Stimulated activated CD8-positive, alpha-beta memory T cell treated with anti-CD3 and anti-CD28 coated beads, Interleukin-7, amount 100 ng/mL, for 48 hours (primary cell): ENCODE measurements at places on chromosomes 12 and 14.

DNA sequence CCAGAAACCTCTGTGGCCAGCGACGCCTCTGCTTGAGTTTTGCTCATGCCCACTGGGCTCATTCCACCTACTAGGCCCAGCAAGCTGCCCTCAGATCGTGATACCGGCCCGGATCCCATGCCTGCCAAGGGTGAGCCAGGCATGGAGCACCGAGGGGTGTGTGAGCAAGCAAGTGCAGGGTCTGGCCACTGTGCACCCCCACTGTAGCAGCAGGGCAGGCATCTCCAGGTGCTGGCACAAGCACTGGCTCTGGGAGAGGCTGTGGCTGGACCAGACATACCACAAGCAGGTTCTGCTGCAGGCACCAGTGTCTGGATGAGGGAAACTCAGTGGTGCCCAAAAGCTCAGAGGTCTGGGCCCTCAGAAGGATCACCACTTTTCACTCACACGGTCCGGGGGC, 20.6 kb downstream of the FAM186A start:
- DNase-seq = no peak

- no peak for DNase-seq
These were observed 98.0 kb downstream of the BBS10 start for GRCh38 chr12:76250256-76250655.

GRCh38 chr14:92783813-92784431, 10.2 kb upstream of the GOLGA5 start:
- DNase-seq = no peak

DNA sequence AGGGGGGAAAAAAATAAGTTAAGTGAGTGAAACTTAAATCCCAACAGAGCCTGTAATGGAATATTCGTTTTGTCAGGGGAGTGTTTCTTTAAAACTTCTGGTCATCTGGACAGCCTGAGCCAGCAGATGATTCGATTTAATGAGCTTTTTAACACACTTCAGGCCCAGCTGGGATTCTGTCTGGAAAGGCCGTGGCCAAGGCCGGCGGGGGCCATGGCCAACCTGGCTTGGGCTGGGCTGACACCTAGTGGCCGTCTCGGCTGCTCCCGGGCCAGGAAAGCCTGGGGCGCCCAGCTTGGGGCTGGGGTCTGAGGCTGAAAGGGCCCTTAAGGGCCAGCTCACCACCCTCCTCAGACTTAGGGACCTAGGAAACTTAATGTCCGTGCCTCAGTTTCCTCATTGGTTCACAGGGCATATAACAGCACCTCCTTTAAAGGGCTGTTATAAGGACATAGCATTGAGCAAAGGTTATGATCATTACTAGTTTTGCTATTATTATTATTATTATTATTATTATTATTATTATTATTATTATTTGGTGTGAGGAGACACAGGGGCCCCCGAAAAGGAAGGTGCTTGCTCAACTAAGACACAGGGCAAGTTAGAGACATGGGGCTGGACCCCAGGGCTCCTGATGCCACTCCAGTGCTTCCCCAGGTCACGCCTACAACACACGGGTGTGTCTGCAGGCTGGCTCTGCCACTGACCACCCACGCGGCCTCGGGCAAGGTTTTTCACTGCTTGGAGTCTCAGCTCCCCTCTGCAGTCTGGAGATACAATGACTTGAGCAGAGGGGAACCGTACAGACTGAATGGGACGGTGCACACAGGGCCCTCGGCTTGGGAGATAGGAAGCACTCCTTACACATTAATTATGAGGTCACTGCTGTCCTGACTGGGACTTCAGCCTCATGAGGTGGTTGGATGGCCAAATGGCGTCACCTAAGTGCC, 84.0 kb downstream of the SYNE3 start:
- no peak for DNase-seq

DNA sequence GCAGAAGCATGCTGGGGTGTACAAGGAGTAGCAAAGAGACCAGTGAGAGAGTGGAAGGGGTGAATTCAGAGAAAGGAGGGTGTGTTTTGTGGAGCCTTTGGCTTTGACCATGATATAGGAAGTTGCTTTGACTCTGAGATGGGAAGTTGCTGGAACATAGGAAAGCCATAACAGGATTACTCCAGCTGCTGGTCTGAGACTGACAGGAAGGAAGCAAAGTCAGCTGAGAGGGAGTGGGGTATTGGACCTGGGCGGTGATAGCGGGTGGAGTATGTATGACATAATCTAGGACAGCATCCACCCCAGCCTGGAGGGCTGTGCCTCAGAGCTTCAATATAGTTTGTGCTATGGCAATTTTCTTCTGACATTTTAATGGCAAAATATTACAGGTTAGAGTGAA, 324.4 kb downstream of the PDZRN4 start:
- DNase-seq = no peak

GRCh38 chr14:56808383-56809269, 1.7 kb downstream of the OTX2 start:
- DNase-seq = no peak

DNA sequence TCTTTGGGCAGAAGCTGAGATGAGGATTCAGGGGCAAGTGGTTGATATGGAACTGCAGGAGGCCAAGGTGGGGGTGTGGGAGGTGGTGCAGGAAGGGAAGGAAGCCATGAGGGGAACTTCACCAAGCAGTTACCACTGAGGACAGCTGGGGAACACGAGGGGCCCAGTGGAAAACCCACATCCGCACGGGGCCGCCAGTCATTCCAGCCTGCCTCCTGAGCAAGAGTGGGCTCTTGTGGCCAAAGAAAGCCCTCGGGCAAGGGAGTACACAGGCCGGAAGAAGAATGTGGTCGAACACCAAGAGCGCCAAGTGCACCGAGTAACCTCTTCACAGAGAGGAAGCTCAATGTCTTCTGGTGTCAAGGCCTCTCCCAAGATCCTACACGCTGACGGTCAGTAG, 252.2 kb upstream of the FOXN3 start:
- DNase-seq = no peak

DNA sequence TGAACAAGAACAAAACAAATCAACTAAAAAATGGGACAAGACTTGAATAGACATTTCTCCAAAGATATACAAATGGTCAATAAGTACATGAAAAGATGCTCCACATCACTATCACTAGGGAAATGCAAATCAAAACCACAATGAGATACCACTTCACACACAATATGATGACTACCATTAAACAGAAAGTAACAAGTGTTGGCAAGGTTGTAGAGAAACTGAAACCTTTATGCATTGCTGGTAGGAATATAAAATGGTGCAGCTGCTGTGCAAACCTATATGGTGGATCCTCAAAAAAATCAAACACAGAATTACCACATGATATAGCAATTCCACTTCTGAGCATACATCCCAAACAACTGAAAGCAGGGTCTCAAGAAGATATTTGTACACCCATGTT, 5.2 kb downstream of the SMAGP start:
- no peak for DNase-seq

GRCh38 chr14:85881935-85882334, 352.0 kb downstream of the FLRT2 start:
- no peak for DNase-seq

- peak; percentile 18 for DNase-seq
These were observed 14.9 kb downstream of the GIT2 start for GRCh38 chr12:109981311-109981710.

DNA sequence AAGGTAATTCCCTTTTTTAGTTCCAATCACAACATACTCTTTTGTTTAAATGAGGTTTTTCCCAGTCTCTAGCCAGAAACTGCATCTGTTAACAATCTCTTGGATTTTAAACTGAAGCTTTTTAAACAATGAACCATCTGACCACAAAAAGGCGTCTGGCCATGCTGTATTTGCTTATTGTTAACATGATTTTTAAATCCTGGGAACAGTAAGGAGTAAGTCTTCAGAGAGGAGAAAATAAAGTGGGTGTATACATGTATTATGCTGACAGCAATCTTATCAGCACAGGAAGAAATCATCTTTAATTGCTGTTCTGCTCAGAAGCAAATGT, 106.2 kb downstream of the DAAM1 start:
- no peak for DNase-seq

- no peak for DNase-seq
These were observed 154.0 kb downstream of the PAH start for GRCh38 chr12:102763061-102763460.

GRCh38 chr12:123050331-123050831, 69.9 kb downstream of the ARL6IP4 start:
- DNase-seq = no peak

DNA sequence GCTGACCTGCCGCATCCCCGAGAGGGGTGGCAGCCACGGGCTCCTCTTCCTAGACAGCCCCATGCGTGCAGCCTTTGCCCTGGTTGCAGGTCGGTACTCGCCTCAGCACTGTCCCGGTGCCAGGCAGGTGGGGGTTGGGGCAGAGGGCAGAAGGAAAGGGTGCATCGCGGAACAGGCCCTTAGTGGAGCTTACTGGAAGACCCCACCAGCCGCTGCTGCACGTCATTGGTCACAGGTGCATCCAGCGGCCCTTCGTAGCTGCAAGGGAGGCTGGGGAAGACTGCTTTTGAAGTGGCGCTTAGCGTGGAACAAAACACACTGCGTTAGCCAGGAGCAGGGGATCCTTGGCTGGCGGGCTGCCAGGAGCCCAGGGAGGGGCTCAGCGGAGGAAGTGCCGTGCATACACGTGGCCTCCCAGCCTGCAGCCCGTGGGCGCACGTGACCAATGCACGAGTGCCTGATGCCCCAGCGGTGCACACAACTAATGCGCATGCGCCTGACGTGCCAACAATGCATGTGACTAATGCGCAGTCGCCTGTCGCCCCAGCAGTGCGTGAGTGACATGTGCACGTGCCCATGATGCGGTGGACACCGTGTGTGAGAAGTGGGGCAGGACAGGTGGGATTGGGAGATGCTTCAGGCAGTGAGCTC, 5.0 kb upstream of the EP400 start:
- DNase-seq = no peak

GRCh38 chr14:61334197-61334701, 12.9 kb downstream of the PRKCH start:
- no peak for DNase-seq

DNA sequence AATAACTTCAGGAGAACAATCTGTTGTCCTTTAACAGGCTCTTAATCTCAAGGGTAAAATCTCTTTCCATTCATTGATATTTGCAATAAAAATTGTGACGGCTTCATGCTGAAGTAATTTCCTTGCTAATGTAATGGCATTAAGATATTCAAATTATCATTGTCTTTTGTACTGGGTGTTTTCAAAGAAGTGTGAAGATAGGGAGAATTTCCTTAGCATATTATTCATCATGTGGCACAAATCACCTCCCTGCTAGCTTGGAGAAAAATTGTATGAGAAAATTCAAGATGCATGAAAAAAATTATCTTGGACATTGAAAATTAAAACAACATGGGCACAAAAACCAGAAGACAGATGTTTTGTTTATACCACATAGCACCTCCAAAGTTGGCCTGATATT, 63.6 kb upstream of the ARID2 start:
- no peak for DNase-seq

DNA sequence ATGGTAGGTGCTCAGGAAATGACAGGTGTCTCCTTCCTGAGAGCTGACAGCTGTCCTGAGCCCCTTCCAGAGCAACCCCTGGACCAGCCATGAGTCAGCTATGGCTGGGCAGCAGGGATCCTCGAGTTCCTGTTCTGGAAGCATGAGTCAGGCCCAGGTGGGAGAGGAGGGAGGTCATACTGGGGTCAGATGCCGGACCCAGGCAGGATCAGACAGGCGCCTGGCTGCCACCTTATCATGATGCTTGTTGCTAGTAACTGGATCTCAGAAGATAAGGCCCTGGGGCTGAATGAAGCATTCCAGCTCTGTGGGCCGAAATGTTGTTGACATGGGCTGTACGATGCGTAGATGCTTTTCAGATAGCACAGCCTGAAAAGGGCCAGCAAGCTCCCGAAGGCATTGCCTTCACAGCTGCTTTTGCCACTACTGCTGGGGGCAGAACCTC, 17.4 kb upstream of the KRT7 start:
- no peak for DNase-seq

- no peak for DNase-seq
These were observed 764.7 kb downstream of the BCL11B start for GRCh38 chr14:98507264-98507663.

DNA sequence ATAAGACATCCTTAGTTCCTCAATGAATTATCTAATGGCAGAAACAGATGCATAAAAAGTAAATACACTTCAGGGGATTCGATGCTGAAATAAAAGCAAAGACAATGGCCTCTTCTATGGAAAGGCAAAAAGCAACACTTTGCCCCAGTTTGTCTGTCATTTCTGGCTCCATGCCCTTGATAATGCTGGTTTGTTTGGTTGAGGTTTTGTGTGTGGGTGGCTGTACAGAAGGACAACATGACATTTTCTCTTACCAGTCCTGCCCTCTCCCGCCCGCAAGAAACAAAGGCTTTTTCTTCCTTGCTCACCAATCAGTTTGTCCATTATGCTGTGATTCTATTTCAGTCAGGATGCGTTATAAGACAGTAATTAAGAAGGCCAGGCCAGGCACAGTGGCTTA, 18.1 kb upstream of the WDR89 start:
- DNase-seq = no peak

GRCh38 chr14:95547272-95547625, 12.4 kb downstream of the GLRX5 start:
- no peak for DNase-seq

DNA sequence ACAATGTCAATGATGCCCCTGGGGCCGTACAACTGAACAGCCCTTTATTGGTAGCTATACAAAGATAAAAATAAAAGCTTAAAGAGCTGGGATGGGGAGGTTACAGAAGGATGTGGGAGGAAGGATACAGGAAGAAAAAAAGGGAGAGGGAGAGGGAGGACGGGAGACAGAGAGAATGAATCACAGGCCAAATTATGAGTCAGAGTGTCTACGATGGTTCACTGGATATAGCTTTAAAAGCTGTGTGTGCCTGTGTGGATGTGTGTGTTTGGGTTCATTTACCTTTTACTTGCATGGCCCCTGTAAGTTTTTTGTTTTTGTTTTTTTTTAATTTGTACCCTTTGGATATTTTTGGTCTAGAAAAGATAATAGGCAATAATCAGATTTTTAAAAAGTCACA, 111.9 kb downstream of the CCDC60 start:
- no peak for DNase-seq

GRCh38 chr12:120209851-120210250, 8.9 kb upstream of the RPLP0 start:
- DNase-seq = no peak

DNA sequence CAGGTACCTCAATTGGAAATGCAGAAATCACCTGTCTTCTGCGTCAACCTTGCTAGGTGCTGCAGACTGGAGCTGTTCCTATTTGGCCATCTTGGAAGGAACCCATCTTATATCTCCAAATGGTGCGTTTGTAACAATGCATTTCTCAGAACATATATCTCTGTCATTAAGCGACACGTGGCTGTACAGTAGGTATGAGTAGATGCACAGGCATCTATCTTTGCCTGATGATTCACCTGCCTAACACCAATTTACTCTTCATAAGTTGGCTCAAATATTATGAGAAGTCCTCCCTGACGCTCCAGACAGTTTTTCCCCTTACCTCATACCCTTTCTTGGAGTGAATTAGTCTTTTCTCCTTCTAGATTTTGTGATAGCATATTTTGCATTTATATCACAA, 44.2 kb downstream of the GPR137C start:
- no peak for DNase-seq
